ENCODE measurements at places on chromosomes 4 and X. TPM values are rescaled to one million over a fixed set of nuclear protein-coding genes. Genes with fewer than 3 reads are reported as not detected.

GRCh38 chr4:74768857-74769525 lies 25.3 kb downstream of the BTC start:
- peak; percentile 9 for DNase-seq

Gene TCP11X2
- not detected for polyA plus RNA-seq

GRCh38 chr4:60812811-60813210 lies 387.3 kb upstream of the ADGRL3 start:
- no peak for DNase-seq

- no peak for DNase-seq
These were observed 93.5 kb upstream of the TRIM2 start for GRCh38 chr4:153110739-153111138.

GRCh38 chr4:2871466-2871865 lies 27.8 kb downstream of the ADD1 start:
- DNase-seq, result no peak

DNA sequence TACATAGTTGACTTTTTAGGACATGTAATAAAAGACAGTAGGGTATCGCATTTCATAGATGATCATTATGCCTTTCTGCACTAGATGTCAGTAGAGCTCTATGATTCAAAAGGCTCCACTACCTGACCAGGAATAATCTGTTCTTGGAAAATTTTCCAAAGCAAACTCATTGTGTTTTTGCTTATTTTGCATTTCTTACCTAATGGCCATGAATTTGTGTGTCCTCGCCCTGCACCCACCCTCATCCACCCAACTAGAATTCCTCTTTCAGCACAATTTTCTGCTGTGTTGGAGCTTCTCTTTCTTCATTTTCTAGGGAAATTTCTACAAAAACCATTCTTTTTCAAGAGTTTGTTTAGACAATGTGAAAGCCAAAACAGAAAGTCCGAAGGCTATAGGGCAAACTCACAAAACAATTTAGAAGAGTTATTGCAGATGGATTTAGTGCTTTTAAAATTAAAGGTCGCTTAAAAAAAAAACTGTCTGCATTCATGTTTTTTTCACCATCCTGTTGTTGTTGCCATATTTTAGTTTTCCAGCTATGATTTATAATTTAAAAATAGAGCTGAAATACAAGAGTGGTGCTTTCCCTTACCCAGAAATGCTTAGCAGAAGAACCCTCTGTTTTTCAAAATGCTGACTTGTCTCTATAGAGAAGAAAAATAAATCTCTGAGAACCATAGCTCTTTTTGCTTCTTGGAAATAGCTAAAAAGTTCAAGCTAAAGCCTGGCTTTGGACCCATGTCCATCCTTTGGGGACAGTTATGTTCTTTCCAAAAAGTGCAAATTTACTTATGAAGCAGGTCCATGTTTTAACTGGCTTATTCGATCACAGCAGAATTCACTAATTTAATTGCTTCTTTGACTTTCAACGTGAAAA lies 183.7 kb downstream of the SPATA18 start:
- peak; percentile 37 for DNase-seq

DNA sequence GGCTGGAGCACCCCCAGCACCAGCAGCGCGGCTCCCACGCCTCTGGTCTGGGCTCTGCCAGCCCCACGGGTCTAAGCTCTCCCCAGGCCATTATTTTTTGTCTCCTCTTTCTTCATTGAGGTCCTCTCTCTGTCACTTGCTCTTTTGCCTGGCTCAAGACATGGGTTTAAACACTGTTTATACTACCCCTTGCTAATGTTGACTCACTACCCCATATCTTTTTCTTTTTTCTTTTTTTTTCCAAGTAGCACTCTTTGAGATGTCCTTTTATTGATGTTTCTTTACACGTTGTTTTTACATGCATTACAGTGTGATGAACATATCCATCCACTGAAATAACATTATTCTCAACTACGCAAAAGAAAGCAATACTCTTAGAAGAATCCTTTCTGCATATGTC lies 1.7 kb upstream of the ERVMER34-1 start:
- no peak for DNase-seq

Gene PDE6B
- polyA plus RNA-seq, result not detected

Gene ASB12
- polyA plus RNA-seq, result not detected

DNA sequence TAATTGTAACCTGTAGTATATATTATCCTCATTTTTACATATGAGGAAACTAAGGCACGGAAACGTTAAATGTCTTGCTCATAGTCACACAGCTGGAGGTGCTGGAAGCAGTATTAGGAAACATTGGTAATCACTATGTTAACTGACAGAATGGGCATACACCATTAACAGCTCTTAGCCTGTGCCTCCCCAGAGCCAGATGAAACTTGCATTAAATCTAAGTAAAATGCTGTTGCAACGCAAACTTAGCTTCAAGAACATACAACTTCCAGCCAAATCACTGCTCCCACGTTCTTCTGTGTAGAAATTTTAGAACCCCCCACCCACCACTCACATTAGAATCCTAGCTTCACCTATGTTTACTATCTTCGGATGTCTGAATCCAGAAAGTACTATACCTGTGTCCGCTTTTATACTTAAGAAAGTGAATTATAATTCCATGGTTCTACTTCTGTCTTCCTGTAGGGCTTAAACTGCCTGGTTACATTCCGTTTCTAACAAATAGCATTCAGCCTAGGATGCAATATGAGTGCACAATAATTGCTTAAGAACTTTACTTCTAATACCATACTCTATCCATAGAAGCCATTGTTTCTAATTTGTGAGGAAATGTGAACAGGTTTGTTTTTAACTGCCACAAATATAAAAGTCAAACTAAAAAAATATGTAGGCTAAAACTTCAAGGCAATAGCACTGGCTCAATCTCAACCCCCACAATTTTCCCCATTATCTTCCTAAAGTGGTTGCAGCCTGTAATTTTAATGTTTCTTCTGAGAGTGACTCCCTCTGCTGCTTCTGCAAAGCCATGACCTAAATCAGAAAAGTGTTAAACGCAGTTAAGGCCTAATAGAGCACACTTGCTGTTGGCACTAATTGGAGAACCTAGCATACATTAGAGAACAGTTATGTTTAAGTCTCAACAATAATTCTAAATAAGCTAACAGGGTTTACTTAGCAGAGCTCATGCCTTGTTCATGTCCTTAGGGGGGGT lies 4.4 kb downstream of the UNC5C start:
- no peak for DNase-seq

GRCh38 chr4:157222771-157223160 lies 2.2 kb downstream of the GRIA2 start:
- DNase-seq, result no peak

- DNase-seq, result no peak
These were observed 16.7 kb downstream of the LGI2 start for GRCh38 chr4:25013756-25014661.

- peak; percentile 67 for DNase-seq
These were observed 1415.8 kb upstream of the TENM3 start for GRCh38 chr4:180827232-180828009.

DNA sequence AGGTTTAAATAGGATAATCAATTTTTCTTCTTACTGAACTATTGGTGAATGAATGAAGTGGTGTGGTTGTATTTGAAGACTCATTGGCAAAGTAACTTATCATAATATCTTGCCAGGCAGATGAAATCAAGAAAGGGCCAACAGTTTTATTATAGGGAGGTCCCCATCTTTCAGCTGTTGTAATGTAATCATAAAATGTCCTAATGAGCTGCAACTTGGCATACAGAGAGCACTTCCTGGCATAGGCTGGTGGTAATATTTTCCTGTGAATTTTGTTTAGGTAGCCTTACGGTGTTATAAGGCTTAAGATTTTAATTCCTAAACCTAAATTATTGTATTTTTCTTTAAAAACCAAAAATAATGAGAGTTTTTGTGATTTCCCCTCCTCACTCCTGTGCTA lies 17.5 kb downstream of the FHIP1A start:
- no peak for DNase-seq

DNA sequence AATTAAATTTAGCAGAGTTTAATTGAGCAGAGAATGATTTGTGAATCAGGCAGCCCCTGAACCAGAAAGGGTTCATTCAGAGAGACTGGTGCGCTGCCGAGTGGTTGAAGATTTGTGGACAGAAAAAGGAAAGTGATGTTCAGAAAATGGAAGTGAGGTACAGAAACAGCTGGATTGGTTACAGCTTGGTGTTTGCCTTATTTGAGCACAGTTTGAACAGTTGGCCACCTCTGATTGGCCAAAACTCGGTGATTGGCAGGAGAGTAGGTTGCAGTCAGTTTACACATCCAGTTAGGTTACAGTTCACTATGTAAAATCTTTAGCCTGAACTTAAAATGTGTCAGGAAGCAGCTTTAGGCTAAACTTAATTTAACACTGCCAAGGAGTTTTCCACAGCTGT lies 14.9 kb downstream of the MID1IP1 start:
- no peak for DNase-seq

GRCh38 chr4:71026086-71026485 lies 32.6 kb downstream of the DCK start:
- peak; percentile 90 for DNase-seq

DNA sequence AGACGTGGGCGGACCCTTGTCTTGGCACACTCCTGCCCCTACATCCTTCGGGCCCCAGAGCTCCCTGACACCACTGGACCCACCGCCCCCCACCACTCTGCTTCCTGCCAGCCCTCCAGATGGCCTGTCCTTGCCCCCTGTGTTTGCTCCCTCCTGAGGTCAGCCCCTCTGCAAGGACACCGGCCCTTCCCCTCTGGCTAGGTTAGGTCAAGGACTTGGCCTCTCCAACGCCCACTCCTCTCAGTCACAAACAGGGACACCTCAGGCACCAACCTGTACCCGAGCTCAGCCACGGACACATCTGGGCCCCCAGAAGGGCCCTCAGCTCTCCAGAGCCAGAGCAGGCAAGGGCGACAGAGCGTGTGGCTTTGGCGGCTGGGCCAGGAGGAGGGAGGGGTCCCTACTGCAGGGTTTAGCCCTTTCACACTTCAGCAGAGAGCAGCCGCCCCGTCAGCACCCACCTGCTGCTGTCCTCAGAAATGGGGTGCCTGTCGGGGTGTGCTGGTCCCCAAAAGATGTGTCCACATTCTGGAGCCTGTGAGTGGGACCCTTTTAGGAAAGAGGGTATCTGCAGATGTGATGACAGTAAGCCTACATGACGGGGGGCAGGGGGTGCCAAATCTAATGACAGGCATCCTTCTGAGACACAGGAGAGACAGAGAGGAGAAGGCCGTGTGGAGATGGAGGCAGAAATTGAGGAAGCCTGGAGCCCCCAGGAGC lies 23.5 kb upstream of the DUSP9 start:
- no peak for DNase-seq

Gene LUZP4
- not detected for polyA plus RNA-seq

GRCh38 chrX:106783716-106784115 lies 18.8 kb upstream of the TBC1D8B start:
- DNase-seq, result no peak

GRCh38 chrX:37993176-37993575 lies 13.2 kb upstream of the SYTL5 start:
- DNase-seq, result no peak

GRCh38 chr4:33086331-33086925 lies 2366.3 kb downstream of the PCDH7 start:
- DNase-seq, result no peak

- DNase-seq, result no peak
These were observed 93.7 kb upstream of the AP1S2 start for GRCh38 chrX:15948318-15948660.

Gene RHOXF1
- not detected for polyA plus RNA-seq

- peak; percentile 63 for DNase-seq
These were observed 58.9 kb downstream of the PLAC1 start for GRCh38 chrX:134599184-134599914.

GRCh38 chrX:68332201-68332731 lies 101.0 kb downstream of the OPHN1 start:
- DNase-seq, result no peak

Gene CT45A1
- polyA plus RNA-seq, result not detected

DNA sequence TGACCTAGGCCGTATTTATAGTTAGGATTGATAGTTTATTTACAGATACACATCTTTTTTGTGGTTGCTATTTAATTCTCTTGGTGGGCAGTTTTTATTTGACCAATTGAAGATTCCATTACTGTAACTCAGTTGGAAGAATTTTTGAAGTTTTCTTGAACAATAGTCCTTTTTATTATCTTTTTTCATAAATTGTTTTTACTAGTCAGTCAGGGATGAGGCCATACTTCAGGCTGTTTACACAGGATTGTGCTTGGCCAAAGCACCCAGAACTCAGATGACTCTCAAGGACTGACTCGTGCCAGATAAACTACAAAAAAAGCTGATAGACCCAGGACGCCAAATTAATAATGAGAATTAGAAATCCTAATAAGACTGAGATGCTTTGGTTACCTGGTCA lies 7.0 kb downstream of the HERC3 start:
- peak; percentile 74 for DNase-seq

DNA sequence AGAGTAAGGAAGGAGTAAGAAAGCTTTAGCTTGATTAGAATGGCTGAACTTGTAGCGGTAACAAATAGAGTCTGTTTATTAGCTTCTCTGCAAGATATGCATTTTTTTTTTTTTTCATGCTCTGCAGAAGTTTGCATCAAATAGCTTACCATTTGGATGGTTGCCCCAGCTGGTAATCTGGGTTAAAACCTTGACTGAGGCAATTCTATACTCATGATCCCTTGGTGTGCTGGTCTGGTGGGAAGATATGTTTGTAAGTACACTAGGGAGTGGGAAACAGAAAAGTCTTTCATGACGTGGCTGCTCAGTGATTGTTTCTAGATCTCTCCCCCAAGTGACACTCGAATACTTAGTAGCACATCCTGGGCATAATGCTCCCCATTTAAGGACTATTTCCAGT lies 32.1 kb downstream of the SEPTIN11 start:
- peak; percentile 68 for DNase-seq

Gene INTU
- 4.8 TPM for polyA plus RNA-seq

Gene TIGD4
- polyA plus RNA-seq, result not detected

Gene NPY2R
- not detected for polyA plus RNA-seq

GRCh38 chrX:31314921-31315320 lies 243.1 kb upstream of the FTHL17 start:
- DNase-seq, result peak; percentile 52

DNA sequence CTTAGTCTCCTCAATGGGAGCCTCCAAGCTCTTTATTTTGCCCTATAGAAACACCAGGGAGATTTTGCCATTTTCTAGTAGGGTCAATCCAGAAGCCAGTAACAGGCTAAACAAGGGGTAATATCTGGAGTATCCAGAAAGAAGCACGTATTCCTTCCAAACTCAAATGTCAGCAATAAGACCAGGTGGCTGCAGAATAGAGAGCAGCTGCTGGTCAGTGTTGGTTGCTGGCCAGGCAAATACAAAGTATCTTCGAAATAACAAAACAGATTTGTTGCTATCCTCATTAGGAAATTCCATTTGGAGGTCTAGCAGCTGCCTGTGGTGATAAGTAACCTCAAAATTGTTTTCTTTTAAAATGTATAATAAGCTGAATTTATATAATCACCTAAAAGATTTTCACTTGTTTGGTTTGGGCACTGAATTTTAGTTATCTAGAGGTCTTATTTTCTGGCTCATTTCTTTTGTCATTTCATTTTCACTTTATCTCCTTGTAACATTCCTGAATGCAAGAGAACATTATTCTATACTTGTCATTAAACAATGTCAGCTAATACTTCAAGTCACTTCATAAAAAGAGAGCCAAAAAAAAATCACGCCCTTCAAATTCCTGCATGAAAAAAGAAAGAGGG lies 320.6 kb downstream of the DTHD1 start:
- no peak for DNase-seq
